ENCODE measurements at places on chromosomes 7 and 10.

DNA sequence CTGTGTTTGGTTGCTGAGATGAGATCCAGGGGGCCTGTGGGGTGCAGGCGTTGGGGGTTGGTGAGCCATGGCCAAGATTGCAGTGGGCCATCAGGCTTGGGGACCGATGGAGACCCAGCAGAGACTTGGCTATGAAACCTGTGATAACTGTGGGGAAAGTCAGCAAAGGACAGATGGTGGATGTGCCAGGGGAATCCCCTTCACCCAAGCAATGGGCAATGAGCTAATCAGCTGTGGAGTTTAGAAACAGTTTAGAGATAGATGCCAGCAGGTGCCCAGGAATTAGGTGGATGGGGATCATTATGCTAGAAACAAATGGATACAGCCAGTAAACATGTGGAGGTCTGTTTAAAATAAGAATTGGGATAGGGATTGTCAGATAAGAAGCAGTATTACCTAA, 151.4 kb upstream of the FERD3L start:
- no peak for DNase-seq

DNA sequence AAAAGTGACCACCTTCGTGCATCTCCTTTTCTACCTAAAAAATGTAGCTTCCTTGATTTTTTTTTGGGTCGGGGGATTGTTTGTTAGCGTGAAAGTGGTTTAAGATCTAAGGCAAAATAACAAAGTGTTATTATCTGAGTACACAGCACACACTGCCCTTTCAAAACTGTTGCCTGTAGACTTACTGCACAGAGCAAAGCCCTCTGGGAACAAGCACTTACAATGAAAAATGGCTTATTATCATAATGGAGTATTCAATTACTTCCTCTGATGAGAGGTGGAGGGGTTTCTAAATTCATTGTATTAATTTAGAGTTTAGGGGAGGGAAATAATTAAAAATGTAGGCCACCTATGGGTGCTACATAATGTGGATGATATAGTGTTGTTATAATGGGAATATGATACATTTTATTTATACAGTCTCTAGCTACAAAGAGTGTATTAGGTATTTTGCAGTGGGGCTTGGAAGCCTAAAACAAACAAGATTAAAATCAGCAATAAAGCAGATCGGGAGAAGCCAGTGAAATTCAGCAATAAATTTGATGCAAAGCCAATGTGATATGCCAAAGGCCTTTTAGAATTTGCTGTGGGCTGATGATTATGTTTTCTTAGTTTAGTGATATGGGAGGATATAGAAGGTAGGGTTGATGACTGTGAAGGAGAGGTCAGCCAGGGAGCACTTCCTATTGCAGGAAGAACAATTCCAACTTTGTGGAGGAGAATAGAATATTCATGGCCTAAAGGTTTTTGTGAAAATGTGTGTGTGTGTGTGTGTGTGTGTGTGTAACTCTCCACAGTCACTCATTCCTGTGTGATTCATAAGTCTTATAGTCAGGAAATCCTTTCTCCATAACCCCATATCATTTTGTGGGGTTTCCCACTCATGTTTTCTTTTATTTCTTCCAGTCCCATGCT, 17.7 kb upstream of the EXOC4 start:
- no peak for DNase-seq

- DNase-seq, result no peak
These were observed 1.6 kb downstream of the FFAR4 start for GRCh38 chr10:93568105-93568390.

- peak; percentile 32 for DNase-seq
These were observed 534 bp downstream of the UBE3C start for GRCh38 chr7:157139111-157139809.

- DNase-seq, result no peak
These were observed 96.8 kb downstream of the TMEM26 start for GRCh38 chr10:61356354-61356753.

- DNase-seq, result no peak
These were observed 3.9 kb downstream of the CARD11 start for GRCh38 chr7:3039787-3040186.

GRCh38 chr7:41156268-41156667, 546.6 kb downstream of the INHBA start:
- no peak for DNase-seq

GRCh38 chr10:13892001-13892491, 305.3 kb downstream of the PRPF18 start:
- no peak for DNase-seq

GRCh38 chr10:98411166-98411565, 3.8 kb downstream of the PYROXD2 start:
- no peak for DNase-seq

GRCh38 chr10:122060250-122060649, 71.3 kb downstream of the TACC2 start:
- no peak for DNase-seq

- DNase-seq, result no peak
These were observed 66.1 kb downstream of the KCNMA1 start for GRCh38 chr10:77571490-77571889.

DNA sequence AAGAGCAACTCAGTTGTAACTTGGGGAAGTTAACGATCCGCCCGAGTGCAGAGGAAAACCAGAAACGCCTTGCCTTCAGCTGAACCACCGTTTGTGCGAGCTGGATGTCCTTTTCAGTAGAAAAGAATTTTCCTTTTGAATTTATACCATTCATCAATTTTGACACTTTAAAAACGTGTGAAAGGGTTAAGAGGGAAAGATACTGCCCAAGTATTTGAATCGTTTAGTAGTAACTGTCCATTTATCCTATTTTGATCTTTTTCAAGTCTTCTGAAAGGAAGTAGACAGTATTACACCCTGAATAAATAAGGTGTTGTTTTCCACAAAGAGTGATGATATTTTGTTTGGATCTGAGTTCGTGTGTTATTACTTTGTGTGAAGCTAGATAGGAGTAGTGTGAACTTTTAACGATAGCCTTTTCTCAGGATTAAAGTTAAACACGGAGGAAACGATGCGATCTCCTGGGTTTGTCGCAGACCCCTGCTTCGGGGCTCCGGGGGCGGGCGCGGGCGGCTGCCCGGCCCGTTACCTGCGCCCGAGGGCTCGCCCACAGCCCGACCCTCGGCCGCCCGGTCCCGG, 830 bp upstream of the BMI1 start:
- peak; percentile 58 for DNase-seq

DNA sequence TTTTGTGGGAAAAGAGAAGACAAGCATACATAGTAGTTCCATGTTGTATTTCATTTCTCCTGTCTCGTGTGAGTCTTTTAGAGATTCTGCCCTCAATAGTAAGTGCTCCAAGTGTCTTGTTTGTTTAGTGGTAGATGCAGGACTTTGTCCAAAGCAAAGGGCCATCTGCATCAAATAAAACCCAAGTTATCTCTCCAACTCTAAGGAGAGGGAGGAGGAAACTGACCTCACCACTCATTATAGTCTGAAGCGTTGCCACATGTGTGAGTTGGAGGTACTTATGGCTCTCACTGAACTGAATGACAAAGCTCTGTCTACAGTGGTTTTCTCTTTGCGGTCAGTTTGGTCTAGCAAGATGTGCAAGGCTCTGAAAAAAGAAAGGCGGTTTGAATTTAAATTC, 272.6 kb downstream of the DOCK4 start:
- DNase-seq, result no peak

DNA sequence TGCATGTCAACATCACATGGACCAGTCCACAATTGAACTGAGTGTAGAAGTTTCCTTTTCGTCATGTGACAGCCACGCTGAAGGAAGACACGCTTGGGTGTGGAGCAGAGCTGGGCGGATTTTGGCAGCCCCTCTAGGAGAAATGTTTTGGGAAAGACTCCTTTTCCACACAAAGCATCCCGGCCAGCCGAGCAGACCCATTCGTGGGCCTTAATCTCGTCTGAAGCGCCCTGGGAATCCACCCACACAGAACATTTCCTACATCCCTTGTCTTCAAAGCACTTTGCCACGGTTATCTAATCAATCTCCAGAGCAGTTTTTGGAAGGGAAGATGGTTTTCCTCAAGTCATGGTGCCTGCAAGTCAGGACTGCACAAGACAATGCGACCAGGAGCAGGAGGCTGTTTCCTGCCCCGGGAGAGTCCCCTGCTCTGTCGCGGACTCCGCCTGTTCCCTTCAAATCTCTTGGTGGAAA, 8.4 kb upstream of the IFT22 start:
- DNase-seq, result no peak

GRCh38 chr7:151819866-151820265, 57.0 kb downstream of the PRKAG2 start:
- DNase-seq, result no peak

DNA sequence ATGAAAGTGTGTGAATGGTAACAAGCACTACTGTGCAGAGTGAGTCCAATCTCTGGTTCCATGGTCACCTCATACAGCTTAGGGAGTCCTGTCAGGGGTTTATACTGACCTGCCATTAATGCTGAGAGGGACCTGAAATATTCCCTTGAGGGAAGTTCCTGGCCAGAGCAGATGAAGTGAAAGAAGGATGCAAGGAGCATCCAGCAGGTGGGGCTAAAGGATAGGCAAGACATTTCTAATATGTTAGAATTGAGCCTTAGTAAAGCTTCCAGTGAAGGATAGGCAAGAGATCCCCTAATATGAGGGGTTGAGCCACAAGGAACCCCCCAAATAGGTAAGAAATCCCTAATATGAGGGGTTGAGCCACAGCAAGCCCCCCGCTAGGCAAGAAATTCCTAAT, 25.5 kb upstream of the FAM221A start:
- peak; percentile 45 for DNase-seq

GRCh38 chr7:101097561-101097960, 12.3 kb downstream of the TRIM56 start:
- no peak for DNase-seq

DNA sequence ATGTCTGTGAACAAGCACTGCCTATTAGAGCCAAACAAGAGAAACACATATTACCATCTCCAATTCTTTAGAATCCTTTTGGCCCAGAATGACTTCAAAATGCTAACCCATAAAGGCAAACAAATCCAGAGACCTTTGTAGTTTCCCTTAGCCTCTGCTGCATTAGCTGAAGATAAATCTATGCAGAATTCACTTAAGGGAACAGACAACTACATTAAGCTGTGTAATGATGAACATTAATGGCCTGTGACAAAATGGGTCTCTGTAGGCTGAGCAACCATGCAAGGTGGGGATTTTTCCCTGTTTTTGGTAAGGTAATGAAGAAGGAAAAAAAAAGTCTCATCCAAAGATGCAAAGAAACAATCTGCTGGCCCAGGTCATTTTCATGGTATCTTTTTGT, 411.6 kb downstream of the EXOC4 start:
- DNase-seq, result no peak

GRCh38 chr10:128437786-128438345, 311.6 kb upstream of the MKI67 start:
- DNase-seq, result no peak

DNA sequence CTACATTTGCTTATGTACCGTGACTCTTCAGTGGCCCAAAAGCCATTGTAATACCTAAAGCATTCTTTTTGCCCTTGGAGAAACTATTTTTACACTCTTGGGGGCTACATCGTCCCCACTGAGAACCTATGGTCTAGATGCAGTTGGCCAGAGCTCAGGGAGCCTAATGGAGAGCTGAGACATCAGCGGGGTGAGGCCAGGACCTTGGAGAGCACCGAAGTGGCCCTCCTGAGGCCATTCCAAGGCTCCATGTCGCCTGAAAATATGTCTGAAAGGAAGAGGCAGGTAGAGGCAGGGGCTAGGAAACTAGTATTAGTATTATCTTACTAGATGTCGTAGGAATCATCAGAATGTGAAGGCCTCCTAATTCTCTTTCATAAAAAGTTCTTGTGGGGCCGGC, 4.9 kb downstream of the PKD2L1 start:
- DNase-seq, result no peak

GRCh38 chr10:124194199-124194824, 100.9 kb upstream of the CHST15 start:
- no peak for DNase-seq

Measured in KBM-7 (cell line).